NCI-H187 treated with DMSO at 0.1 percent for 48 hours (cell line): ENCODE measurements at places on chromosomes 12 and 14.

GRCh38 chr14:70555890-70556289 lies 21.1 kb upstream of the ADAM20 start:
- no peak for DNase-seq

- DNase-seq, result no peak
These were observed 18.1 kb downstream of the JAG2 start for GRCh38 chr14:105150368-105151083.

DNA sequence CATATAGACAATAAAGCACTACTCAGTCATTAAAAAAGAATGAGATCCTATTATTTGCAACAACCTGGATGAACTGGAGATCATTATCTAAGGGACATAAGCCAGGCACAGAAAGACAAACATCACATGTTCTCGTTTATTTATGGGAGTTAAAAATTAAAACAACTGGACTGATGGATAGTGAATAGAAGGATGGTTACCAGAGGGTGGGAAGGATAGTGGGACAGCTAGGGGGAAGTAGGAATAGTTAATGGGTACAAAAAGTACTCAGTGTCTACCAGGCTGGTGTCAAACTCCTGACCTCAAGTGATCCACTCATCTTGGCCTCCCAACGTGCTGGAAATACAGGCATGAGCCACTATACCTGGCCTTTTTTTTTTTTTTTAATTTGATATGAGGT lies 56.7 kb upstream of the KTN1 start:
- DNase-seq, result no peak

DNA sequence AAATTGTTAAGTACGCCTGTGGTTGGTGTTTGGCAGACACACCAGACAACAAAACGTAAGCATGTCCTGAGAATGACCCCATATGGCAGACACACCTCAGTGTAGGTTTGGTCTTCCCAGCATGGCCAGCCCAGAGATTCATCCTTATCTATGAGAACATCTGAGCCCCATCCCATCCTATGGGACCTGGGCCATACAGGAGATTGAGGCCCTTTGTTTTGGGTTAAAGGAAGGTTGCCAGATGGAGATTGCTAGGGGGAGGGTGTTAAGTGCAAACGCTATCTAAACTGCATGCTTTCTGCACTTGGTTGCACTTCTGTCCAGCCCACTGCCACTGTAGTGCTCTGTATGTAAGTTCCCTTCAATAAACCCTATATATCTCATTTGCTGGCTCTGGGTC lies 4.1 kb upstream of the PCNX4 start:
- DNase-seq, result no peak

- no peak for DNase-seq
These were observed 189.5 kb downstream of the MED13L start for GRCh38 chr12:116087962-116088361.

- no peak for DNase-seq
These were observed 44.5 kb upstream of the P2RX7 start for GRCh38 chr12:121088195-121088585.

DNA sequence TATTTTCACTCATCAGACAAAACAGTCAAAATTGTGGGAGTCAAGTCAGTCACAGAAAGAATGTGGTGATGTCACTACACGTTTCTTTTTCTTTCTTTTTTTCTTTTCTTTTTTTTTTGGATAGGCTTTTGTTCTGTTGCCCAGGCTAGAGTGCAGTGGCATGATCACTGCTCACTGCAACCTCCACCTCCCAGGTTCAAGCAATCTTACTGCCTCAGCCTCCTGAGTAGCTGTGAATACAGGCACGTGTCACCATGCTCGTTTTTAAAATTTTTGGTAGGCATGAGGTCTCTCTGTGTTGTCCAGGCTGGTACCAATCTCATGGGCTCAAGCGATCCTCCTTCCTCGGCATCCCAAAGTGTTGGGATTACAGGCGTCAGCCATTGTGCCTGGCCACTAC lies 2.3 kb downstream of the CLECL1 start:
- DNase-seq, result no peak

DNA sequence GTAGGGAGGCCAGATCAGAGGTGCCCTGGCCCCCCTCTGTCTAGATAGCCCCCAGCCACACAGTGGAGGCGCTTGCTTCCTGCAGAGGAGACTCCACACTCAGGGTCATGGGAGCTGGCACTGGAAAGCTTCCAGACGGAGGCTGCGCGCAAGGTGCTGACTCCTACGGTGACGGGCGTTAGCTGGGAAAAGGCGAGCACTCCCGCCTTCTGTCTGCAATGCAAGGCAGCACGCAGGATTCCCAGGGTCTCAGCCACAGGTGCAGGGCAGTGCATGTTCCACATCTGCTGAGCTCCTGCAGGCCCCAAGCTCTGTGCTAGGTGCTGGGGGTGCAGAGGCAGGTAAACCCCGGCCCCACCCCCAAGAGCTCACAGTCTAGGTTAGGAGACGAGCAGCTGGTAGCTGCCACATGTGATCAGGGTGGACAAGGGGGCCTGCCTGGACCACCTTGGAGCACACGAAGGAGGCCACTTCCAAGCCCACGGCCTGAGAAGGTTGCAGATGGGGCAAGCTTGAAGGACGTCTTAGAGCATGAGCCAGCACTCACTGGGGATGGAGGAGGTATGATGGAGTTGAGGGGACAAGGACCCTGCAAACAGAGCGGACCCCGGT lies 310.9 kb upstream of the DIO3 start:
- DNase-seq, result no peak

DNA sequence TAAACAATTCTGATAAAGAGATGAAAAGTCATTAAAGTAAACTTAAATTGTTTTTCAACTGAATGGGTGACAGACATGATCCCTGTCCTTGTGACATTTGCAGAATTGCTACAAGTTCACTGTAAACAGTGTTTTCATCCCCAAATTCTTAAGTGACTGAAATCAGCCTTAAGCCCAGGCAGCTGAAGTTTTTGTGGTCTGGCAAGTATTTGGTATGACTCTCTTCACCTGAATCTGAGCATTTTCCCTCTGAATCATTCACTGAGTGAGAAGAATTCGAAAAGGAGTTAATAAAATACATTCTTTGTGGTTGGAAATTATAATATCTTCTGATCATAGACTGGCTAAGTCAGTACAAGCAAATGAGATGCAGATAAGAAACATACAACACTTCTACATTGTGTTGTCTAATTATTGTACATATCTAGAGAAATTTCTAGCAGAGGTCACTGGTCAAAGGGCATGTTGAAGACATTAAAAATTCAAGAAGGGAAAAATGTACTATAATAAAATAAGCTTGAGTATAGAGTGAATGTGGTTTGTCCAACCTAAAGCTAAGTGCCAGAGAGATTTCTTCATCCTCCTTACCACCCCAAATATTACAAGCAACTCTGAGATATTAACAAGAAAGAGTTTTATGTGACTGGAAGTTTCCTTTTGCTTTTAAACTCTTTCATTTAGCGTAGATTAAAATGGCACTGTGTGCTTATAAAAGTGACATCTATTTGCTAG lies 177.8 kb upstream of the DIO2 start:
- no peak for DNase-seq

DNA sequence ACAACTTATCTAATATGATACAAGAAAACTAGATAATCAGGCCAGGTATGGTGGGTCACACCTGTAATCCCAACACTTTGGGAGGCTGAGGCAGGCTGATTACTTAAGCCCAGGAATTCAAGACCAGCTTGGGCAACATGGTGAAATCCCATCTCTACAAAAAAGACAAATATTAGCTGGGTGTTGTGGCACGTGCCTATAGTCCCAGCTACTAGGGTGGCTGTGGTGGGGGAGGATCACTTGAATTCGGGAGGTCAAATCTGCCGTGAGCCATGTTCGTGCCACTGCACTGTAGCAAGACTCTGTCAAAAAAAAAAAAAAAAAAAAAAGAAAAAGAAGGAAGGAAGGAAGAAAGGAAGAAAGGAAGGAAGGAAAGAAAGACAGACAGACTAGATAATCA lies 27.0 kb downstream of the ZCRB1 start:
- no peak for DNase-seq

GRCh38 chr12:33438025-33438772 lies 1.4 kb downstream of the SYT10 start:
- DNase-seq, result no peak

DNA sequence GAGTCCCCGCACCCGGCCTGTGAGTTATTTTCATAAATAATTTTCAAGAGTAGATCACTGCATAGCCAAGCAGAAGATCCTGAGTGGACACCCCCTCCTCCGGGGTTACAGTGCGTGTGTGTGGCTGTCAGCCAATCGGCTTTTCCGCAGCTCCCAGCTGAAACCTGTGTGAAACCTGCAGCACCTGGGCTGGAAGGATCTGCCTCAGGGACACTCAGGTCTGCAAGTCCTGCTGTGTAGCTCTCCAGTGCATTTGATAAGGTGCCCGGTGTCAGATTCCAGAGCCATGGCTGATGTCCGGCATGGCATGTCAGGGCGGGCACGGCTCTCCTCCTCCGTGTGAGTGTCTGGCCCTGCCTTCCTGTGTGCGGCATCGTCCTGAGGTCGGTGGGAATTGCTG lies 124.8 kb downstream of the GLT1D1 start:
- DNase-seq, result no peak

- no peak for DNase-seq
These were observed 852 bp downstream of the COX16 start for GRCh38 chr14:70358631-70359030.

DNA sequence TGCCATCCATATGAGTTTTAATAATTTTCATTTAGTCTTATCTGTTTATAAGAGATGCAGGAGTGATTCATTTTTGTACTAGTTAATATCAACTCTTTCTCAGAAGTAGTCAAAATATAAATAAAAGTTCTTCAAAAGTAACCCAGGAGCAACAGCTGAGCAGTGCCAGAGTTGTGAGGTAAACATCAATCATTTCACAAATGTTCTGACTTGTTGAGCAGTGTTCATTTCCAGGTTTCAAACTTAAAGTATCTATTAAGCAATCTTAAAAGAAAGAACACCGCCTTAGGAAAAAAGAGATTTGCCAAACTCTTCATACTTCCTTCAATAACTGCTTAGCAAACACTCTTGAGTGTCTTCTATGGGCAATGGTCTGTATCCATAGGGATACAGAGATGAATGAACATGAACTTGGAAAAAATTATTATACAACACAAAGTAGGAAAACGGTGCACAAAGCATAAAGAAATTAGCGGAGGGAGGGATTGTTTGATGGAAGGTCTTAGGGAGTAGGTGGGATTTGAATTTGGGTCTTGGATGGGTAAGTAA lies 41.9 kb upstream of the POC1B start:
- DNase-seq, result no peak

DNA sequence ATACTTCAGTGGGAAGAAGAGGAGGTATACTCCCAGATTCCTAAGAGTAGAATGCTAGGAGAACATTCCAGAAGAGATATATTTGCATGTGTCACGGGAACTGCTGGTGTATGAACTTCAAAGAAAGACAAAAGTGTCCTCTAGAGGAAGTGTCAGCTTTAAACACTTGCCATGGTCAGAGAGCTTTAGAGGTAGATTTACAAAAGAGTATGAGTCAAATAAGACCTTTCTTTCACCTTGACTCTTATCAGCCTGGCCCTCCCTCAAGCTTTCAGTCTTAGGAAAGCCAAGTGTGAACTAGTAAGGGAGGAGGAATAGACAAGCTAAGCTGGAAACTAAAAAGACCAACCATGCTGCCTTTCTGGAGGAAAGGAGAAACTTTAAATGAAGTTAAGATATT lies 34.7 kb downstream of the COX8C start:
- no peak for DNase-seq

GRCh38 chr12:3138941-3139511 lies 61.8 kb downstream of the TSPAN9 start:
- DNase-seq, result no peak

DNA sequence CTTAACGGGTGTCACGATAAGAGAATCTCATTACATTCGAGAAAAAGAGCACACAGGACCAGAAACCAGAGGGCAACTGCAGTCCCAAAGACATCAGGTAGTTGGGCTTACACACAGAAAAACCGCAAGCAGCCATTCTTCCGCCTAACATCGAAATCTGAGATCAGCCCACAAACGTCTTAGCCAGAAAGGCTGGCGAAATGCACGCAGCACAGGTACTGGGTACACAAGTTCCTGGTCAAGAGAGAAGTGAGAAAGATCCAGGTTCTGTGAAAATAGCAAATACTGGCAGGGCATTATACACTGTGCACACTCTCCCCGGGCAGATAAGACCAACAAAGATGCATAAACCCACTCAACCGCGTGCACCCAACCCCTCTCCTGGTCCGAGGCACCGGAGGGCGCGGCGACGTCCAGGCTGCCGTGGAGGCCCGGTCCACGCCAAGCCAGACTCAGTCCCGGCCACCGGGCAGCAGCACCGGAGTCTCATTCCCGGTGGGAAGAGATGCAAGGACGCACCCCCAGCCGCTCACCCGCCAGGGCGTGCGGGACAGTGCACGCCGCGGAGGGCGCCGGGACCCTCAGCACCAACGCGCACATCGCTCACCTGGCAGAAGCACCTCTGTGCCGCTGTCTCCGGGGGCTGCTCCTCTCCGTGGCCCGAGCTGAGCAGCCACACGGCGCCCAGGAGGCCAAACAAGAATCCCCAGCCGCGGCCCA lies 437 bp downstream of the ERO1A start:
- no peak for DNase-seq

- DNase-seq, result no peak
These were observed 105.0 kb upstream of the RASSF8 start for GRCh38 chr12:25853316-25854095.

GRCh38 chr12:6507102-6507998 lies 13.4 kb downstream of the NCAPD2 start:
- no peak for DNase-seq

DNA sequence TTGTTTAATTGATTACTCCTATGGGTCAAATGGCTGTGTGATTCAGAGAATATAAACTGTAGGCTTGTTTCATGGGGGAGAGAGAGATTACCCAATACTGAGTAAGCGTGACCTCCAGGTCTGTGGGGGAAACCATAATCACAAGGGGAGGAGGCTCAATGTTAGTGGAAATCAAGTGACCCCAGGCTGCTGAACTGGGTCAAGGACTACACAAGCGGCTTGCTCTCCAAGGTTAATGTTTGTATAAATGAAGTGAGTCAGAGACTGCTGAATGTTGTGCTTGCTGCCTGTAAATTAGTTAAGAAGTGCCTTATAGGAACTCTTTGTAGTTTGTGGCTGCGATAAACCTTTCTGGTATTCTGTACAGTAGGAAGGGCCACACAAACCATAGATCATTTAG lies 479.7 kb downstream of the AACS start:
- no peak for DNase-seq

GRCh38 chr14:49287004-49287403 lies 299.2 kb downstream of the RPS29 start:
- DNase-seq, result no peak

GRCh38 chr12:68733661-68734071 lies 12.3 kb upstream of the SLC35E3 start:
- no peak for DNase-seq

DNA sequence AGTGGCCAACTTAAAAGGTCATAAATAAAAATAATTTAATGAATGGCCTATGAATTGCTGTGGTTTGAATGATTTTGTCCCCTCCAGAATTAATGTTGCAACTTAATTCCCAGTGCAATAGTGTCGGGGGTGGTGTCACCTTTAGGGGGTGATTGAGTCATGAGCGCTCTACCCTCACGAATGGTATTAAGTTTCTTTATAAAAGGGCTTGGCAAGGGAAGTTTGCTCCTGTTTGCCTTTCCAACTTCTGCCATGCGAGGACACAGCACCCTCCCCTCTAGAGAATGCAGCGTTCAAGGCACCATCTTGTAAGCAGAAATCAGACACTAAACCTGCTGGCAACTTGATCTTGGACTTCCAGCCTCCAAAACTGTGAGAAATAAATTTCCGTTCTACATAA lies 253.3 kb downstream of the ATXN7L3B start:
- no peak for DNase-seq
